ENCODE measurements at places on chromosomes 13 and 19. TPM values are rescaled to one million over a fixed set of nuclear protein-coding genes. Genes with fewer than 3 reads are reported as not detected.
A peak's percentile ranks its signal among the peaks of the same experiment; 100 is the strongest.

The ATP4A gene
- total RNA-seq = not detected

The RNF225 gene
- total RNA-seq = not detected

DNA sequence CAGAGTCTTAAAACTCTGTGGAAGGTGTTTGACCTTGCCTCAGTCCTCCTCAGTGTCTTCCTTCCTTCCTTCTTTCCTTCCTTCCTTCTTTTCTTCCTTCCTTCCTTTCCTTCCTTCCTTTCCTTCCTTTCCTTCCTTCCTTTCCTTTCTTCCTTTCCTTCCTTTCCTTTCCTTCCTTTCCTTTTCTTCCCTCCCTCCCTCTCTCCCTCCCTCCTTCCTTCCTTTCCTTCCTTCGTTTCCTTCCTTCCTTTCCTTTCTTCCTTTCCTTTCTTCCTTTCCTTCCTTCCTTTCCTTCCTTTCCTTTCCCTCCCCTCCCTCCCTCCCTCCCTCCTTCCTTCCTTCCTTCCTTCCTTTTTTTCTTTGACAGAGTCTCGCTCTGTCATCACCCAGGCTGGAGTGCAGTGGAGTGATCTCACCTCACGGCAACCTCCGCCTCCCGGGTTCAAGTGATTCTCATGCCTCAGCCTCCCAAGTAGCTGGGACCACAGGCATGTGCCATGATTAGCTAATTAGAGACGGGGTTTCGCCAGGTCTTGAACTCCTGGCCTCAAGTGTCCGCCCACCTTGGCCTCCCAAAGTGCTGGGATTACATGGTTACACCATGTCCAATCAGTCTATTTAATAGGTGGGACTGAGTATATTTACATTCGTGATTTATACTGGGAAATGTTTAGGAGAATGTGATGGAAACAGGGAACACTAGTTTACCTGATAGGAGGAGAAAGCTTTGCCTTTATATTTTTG is 16.3 kb downstream of the ZNF507 start:
- DNase-seq = no peak

DNA sequence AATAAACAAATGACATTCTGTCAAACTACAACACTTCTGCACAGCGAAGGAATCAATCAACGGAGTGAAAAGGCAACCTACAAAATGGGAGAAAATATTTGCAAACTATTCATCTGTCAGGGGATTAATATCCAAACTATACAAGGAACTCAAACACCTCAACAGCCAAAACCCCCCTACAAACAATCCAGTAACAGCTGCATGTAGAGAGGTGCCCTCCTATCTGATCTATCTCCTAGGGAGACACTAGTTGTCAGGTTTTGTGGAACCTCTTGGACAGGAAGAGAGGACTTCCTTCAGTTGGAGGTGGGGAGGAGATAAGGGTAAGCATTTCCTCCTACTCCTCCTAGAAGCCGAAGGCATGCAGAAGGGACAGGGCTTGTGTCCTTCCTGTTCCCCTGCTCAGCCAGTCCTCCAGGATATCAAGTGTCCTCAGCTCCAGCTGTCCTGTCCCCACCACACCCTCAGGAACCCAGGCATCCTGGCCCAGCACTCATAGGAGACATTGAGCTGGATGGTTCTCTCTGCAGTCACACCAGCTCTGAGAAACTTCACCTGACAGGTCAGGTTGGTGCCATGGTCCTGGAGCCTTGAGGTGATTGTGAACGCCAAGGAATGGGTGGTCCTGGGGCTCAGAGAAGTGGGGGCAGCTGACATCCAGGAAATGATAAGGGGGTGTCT is 9.8 kb upstream of the SIGLEC8 start:
- DNase-seq = no peak

GRCh38 chr19:17943274-17944221 is 10.7 kb downstream of the CCDC124 start:
- DNase-seq = no peak

The DAND5 gene
- 9.1 TPM for total RNA-seq

DNA sequence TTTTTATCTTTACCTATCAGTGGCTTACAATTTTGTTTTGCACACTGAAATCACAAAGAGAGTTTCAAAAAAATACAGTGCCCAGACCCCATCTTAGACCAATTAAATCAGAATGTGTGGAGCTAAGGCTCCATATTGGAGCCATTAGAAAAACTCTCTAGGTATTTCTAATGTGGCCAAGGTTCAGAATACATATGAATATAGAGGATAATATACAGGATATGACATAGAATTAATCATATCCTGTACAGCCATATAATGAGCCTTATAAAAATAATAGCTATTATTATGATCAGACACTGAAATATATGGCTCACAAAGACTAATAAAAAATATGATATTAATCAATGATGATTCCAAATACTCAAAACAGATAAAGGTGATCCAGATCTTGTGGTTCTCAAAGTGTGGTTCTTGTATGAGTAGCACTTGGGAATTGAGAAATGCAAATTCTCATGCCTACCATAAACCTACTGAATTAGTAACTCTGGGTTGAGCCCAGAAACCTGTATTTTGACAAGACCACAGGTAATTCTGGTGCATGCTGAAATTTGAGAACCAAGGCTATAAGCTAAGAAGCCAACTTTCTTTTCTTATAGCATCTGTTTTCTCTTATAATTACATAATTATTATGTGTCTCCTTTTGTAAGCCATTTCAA is 408.0 kb downstream of the DIAPH3 start:
- DNase-seq = no peak

GRCh38 chr19:45599286-45599685 is 2.7 kb downstream of the GPR4 start:
- DNase-seq = no peak

The RXFP2 gene
- not detected for total RNA-seq

- DNase-seq = no peak
Observed at GRCh38 chr19:9901020-9901419, 35.3 kb downstream of the OLFM2 start.

The FAAP24 gene
- total RNA-seq = 0.75 TPM

DNA sequence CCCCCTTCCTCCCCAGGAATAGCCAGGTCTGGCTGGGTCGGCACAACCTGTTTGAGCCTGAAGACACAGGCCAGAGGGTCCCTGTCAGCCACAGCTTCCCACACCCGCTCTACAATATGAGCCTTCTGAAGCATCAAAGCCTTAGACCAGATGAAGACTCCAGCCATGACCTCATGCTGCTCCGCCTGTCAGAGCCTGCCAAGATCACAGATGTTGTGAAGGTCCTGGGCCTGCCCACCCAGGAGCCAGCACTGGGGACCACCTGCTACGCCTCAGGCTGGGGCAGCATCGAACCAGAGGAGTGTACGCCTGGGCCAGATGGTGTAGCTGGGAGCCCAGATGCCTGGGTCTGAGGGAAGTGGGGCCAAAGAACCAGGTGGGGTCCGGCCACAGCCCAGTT is 3.2 kb downstream of the KLK2 start:
- DNase-seq = no peak

DNA sequence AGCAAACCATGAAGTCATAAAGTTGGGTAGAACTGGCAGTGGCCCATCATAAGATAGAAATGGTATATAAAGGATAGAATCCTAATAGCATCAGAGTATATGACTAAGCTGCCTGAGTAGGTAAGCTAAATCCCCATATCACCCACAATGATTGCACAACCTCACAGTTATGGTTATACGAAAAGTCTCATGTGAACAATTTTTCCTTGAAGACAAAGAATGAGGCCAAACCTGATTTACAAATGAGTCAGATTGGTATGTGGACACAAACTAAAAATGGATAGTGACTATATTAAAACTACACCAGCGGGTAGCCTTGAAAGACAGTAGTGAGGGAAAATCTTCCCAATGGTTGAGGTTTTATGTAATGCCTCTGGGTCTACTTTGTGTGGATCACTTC is 40.9 kb upstream of the UFM1 start:
- DNase-seq = no peak

DNA sequence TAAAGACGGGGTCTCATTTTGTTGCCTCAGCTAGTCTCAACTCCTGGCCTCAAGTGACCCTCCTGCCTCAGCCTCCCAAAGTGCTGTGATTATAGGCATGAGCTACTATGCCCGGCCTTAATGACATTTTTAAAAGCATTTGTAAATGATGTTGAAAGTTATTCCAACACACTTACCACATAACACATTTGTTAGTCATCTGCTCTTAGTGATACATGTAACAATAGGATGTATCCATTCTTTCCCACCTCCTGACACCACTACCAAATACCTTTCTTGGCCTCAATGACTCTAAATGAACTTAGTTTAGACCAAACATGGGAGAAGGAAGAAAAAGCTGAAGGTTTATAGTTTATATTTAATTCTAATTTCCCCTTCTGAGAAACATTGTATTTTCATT is 59.8 kb upstream of the MEDAG start:
- no peak for DNase-seq

The MBD3L3 gene
- total RNA-seq = not detected

GRCh38 chr13:113748862-113749451 is 10.1 kb upstream of the TMEM255B start:
- DNase-seq = peak; percentile 38

DNA sequence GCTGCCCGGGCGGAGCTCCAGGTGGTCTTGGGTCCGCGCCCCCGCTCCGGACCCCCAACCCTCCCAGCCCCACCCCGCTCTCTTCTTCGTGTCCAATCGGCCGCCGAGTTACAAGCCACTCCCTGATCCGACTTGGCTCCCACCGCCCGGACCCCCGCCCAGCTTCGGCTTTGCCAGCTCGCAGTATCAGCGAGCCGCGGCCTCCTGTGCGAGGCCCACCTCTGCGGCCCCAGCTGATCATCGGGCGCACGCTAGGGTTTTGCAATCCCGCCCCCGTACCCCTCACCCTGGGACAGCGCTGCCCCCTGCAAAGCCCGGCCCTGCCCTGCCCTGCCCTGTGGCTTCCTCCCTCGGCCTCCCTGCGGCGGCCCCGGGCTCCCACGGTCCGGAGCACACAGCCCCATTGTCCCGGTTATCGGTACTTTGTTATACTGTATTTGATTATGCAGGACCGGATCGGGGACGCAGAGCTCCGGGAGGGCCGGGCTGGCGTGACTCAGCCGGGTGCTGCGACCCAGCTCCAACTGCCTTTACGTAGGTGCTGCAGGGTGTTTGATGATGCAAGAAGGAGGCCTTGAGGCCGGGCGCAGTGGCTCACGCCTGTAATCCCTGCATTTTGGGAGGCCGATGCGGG is 598 bp upstream of the LPAR2 start:
- no peak for DNase-seq

DNA sequence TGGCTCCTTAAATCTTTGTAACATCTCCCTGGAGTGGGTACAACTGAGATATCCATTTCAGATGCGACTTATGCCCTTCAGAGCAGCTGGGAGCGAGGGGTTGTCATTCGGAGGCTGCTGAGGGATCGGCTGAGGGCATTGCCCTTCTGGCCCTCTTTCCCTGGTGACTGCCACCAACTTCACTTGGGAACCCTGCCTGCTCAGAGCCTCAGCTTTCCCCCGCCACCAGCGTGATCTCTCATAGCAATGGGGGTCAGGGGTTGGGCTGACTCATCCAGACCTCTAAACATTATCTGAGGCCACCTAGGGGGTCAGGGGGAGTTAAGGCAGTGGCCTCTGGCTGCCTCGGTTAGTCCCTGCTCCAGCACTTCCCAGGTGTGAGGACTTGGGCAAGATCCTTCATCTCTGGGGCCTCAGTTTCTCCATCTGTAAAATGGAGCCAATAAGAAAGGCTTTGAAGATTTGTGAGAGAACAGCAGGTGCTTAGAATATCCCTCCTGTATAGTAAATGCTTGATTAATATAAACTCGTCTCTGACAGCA is 1.1 kb downstream of the PRX start:
- DNase-seq = peak; percentile 32

DNA sequence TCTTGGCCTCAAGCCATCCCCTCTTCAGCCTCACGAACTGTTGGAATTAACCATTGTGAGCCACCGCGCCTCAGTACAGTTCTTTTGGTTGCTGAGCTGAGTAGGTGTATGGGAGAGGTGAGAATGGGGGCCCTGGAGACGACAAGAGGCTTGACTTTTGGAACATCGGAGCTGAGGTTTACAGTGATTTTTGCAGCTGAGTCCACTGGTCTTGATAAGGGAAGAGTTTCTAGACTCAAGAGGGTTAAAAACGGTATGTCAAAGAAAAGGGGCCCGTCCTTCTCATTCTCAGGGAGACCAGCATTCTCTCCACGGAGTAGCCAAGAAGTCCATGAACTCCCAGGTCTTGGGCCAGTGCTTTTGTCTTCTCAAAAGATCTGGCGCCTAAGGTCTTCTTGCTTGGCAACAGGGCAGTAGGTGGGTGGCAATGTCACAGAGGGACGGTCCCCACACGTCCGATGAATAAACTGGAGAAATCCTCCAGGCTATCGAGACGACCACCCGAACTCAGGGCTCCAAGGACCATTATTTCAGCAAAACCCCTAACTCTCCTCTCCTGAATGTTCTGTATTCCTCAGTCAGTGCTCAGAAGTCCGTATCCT is 6.4 kb upstream of the QTRT1 start:
- DNase-seq = no peak

The LPAR6 gene
- total RNA-seq = 10.3 TPM

DNA sequence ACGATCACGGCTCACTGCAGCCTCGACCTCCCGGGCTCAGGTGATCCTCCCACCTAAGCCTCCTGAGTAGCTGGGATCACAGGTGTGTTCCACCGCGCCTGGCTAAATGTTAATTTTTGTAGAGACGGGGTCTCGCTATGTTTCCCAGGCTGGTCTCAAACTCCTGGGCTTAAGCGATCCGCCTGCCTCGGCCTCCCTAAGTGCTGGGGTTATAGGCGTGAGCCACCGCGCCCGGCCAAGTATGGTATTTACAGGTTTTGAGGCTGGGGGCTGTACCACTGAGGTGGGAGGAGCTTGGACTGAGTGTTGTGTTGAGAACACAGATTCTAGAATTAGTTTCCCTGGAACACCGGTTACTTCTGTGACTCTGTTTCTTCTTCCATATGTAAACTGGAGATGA is 452 bp upstream of the PPM1N start:
- no peak for DNase-seq

The SPIB gene
- total RNA-seq = not detected

DNA sequence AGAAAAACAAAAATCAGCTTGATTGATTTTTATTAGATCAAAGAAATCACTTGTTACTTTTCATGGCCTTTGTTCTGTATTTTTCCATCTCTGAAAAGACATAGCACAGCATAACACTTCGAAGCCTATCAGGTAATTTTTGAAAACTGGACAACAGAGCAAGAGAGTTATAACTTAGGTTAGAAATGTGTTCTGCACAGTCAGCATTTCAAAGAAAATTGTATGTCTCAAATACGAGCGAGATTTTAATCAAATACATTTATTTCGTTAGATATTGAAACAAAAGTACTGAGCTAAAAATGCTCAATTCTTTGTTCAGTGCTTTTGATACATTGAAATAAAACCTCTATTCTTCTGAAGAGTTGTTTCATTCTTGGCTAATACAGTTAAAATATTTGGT is 144.1 kb upstream of the SLC10A2 start:
- no peak for DNase-seq

GRCh38 chr13:40819797-40820315 is 30.4 kb downstream of the SLC25A15 start:
- DNase-seq = no peak

- no peak for DNase-seq
Observed at GRCh38 chr13:27857282-27857681, 62.5 kb upstream of the PDX1 start.

DNA sequence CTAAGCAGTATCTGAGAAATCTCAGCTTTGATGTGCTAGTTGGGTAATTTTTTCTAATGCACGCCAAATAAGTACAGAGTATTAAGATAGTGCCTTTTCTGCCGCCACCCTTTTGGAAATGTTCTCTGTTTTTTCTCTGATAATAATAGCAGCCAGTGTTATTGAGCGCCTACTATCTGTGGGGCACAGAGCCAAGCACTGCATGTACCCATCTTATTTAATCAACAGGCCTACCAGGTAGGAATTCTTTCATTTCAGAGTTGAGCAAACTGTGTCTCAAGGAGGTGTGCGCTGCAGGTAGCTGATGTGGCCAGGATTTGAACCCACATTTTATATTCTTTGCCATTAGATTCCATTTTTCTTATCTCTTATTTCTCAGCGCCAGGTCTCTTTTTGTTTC is 1.4 kb downstream of the EPN1 start:
- DNase-seq = no peak
